Fibroblast of villous mesenchyme (primary cell): ENCODE measurements at places on chromosomes 12 and 14.

DNA sequence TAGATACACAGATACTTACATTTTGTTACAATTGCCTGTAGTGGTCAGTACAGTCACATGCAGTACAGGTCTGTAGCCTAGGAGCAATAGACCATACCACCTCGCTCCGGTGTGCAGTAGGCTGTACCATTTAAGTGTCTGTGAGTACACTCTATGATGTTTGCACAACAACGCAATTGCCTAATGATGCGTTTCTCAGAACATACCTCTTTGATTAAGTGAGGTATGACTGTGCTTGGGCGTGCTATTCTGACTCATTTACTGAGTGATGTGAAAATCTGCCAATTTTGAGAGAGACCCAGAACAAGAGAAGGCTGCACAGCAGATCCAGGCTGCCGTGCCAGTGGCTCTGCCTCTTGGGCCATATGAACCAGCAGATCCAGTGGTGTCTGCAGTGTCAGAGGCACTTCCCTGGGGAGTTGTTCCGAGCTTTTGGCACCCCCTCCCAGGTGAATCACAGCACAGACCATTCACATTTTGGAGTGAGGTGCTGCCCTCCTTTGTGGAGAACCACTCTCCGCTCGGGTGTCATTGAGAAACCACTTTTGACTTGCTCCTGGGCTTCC lies 20.4 kb downstream of the DLK1 start:
- peak; percentile 92 for DNase-seq

- DNase-seq, result peak; percentile 29
Observed at GRCh38 chr14:103882503-103883262, 35.3 kb upstream of the PPP1R13B start.

GRCh38 chr14:26730929-26731618 lies 133.2 kb upstream of the NOVA1 start:
- DNase-seq, result peak; percentile 16

DNA sequence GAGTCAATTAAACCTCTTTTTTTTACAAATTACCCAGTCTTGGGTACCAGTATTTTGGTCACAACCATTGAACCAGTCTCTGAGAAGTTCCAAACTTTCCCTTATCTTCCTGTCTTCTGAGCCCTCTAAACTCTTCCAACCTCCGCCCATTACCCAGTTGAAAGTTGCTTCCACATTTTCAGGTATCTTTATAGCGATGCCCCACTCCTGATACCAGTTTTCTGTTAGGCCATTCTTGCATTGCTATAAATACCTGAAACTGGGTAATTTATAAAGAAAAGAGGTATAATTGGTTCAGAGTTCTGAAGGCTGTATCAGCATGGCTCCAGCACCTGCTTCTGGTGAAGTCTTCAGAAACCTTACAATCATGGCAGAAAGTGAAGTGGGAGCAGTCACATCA lies 31.7 kb downstream of the TTC5 start:
- no peak for DNase-seq

GRCh38 chr12:69007101-69007854 lies 74.3 kb upstream of the CPM start:
- peak; percentile 83 for DNase-seq

DNA sequence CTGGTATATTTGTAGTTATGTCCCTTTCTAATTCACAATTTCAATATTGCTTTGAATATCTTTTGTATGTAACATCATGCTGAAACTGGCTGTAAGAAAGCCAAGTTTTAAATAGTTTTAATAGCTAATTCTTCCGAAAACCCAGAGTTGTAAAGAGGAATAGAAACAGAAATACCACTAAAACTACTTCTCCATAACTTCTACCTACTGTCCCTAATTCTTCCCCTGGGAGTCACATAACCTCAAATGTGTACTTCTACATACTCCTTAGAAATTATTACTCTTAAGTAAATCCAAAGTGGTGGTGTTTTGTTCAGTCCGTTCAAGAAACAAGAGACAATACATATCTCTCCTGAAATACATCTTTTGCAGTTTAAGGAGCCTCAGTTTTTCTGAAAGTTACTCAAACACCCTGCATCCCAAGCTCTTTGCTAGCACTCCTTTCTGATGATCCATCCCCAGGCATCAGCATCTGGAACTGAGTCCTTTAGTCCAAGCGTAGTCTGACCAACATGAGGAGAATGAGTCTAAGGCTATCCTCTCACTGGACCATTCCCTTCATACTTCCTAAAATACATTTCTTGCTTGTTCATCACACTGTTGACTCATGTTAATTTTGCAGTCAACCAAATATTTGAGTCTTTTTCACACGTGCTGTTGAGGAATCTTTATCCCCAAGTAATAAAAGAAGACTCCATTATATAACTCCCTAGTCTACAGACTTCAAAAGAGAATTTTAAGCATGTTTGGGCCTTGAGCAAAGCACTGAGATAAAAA lies 214.3 kb upstream of the NUDT4 start:
- DNase-seq, result no peak

DNA sequence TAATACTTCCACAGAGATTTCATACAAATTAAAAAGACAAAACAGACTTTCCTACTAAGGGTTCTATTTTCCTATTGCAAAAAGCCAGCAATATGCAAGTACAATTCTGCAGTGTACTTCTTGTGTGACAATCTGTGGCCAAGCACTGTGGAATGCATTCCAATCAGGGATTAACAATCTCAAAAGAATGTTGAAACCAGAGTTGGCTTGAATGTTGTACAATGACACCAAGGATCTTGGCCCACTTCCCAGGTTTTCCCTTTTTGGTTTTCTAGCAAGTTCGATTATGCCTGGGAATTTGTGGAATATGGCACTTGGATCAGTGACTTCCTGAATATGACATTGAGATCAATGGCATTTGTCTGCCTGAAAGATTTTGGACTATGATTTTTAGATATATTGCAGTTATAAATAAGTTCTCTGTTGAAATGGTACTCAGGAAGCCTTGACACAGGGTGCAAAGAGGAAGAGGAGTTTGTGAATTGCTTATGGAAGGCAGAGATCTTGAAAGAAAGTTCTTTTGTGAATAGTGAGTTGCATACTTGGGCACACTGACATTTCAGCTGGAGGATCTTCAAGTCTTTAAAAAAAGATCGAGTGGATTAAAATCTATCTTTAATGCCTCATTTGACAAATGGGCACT lies 81.4 kb upstream of the FERMT2 start:
- DNase-seq, result peak; percentile 62

- no peak for DNase-seq
Observed at GRCh38 chr14:77055306-77055705, 26.8 kb upstream of the IRF2BPL start.

- no peak for DNase-seq
Observed at GRCh38 chr14:104624939-104625338, 20.4 kb upstream of the TMEM179 start.

GRCh38 chr14:68951035-68951797 lies 27.9 kb downstream of the ACTN1 start:
- DNase-seq, result peak; percentile 98

- DNase-seq, result no peak
Observed at GRCh38 chr12:104624529-104624928, 167.8 kb downstream of the CHST11 start.

DNA sequence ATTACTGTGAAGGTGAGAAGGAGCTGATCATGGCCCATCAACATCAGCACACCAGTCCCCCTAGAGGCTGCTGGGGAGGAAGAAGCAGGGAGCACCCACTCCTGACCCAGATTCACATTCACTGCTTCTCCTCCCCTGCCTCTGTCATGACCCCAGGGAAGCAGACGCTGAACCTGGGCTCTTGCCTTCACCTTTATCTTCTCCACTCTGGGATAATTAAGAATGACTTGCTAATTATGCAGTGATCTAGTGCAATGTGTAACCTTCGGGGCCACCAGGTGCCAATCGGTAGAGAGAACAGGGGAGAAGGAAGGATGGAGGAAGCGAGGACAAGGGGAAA lies 44.4 kb upstream of the IQSEC3 start:
- DNase-seq, result no peak

- peak; percentile 97 for DNase-seq
Observed at GRCh38 chr14:103198131-103199105, 75.2 kb downstream of the TNFAIP2 start.

GRCh38 chr12:30180602-30181001 lies 396.9 kb upstream of the TMTC1 start:
- DNase-seq, result no peak

- no peak for DNase-seq
Observed at GRCh38 chr14:80930095-80930494, 11.4 kb downstream of the CEP128 start.

DNA sequence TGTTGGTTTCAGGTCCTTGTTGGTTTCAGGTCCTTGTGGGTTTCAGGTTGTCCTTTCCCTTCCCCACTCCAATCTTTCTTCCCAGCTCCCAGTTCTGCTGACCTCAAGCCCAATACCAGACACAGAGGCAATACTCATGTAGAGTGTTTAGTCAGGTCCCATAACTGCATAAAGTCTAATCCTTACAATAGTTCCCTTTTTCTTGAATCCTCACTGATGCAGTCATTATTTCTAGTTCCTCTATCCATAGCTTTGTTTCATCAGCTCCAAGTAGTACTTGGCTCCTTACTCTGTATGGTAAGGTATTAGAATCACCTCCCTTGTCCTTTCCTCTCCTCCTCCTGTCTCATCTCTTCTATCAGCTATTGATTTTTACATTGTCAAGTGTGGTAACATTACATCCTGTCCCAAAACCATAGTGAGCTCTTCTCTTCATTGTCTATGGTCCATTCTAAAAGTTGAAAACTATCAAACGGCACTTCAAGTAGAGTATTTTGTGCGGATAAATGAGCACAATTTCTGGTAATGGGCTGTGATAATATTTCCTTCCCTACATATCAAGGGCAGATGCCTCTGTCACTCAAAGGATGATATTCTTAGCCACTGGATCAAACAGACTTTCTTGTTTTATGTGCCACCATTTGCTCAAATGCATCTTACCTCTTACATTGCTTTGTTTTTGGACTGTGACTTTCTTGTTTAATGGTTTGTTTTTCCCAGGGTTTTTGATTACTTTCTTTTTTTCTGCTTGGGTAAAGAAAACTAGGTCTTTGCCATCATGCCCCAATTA lies 57.2 kb upstream of the JDP2 start:
- DNase-seq, result no peak

GRCh38 chr14:33617154-33617553 lies 333.7 kb downstream of the EGLN3 start:
- peak; percentile 74 for DNase-seq

DNA sequence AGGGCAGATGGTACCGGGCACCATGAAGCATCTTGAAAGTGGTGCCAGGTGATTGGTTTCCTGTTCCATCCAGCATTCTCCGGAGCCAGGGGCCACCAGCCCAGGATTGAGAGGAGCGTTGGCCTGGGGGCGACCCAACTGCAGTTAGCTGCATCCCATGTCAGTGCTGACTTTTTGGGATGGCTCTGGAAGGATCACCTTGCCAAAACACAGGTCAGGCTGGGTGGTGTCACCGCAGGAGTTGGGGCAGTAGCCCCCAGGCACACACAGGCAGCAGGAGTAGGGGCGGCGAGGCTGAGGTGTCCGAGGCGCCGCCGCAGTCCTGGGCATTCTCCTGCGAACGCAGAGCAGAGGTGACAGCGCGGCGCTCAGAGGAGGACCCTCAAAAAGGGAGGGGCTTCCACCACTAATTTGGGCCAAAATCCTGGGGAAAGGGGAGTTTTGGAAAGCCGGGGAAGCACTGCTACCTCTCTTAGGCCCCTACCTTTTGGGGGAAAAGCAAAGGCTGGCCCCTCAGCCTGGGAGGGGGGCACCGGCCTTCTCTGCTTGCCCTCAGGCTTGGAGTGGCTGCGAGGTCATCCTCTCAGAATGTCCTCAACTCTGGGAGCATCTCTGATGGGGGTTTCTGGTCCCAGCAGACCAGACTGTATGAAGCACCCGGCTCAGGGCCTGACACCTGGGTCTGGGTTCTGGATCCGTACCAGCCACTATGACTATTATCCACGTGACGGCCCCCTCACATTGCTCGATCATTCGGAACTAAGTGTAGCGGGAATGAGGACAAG lies 26.7 kb upstream of the LRTM2 start:
- DNase-seq, result no peak

GRCh38 chr14:55614304-55614703 lies 34.3 kb downstream of the KTN1 start:
- no peak for DNase-seq

GRCh38 chr12:89729946-89730459 lies 21.4 kb upstream of the ATP2B1 start:
- DNase-seq, result no peak

DNA sequence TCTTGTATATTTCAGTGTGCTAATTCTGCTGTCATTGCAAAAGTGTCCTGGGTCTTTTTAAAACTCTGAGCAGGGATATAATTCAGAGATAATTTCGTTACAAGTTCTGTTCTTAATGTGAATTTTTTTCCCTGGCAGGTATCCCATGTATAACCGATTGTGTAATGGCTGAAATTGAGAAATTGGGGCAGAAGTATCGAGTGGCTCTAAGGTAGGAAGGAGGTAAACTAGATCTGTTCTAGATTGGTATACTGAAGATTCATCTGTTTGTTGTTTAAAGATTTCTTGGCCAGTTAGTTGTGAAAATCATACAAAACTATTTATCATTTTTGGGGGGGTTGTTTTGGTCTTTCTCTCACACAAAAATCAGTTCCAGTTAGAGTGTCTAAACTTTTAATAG lies 10.2 kb downstream of the FCF1 start:
- no peak for DNase-seq

DNA sequence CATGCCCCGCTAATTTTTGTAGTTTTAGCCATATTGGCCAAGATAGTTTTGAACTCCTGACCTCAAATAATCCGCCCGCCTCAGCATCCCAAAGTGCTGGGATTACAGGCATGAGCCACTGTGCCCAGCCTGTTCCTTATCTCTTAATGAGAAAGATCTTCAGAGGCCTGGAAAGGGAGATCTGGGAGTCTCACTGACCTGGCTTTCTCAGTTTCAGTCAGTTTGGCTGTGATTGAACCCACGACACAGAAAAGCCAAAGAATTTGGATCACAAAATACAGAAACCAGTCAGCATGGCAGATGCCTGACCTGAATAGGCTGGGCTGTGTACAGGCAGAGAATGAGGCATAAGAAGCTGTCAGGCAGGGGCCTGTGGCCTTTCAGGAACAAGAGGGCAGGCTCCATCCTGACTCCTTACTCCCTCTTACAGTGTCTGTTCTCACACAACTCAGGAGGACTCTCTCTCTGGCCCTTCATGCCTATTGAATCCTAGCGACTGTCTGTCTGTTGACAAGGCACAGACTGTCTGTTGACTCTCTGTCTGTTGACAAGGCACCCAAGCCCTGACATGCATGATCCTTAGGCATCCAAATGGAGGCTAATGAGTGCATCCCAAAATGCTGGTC lies 366.5 kb upstream of the CCDC196 start:
- DNase-seq, result no peak
